NCI-H1436 (cell line): ENCODE measurements at places on chromosomes 3 and 15.

DNA sequence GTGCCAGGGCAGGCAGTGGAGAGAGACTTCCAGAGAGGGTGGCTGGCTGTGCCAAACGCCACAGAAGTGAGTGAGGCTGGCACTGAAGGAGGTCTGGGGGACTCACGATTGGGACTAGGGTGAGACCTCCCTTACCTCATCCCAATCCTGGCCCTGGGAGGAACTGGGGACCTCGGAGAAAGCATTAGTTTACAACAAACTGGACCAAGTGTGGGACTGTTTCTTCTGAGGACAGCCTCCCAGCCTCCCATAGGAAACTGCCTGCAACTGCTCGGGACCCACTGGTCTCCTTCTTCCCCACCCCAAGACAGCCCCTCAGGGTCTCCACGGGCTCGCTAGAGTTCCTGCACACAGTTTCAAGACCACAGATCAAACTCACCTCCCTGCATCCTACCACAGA, 45.4 kb downstream of the ST6GAL1 start:
- DNase-seq: no peak

DNA sequence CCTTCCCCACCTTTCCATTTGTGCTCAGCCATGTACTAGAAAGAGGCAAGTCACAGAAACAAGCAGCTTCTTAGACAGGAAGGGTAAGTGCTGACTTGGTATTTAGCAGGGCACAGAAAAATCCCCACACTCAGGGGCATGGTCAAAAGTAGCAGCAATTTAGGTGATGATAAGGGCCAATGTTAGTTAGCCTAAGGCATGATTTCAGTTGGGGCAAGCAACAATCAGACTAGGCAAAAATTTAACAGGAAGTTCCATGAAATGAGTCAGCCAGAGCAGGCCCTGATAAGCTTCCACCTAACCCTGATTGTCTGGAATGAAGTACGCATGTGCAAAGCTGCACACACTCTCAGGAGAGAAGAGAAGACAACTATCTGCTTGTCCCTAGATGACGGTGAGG, 423.4 kb upstream of the UBE2E2 start:
- DNase-seq: no peak

DNA sequence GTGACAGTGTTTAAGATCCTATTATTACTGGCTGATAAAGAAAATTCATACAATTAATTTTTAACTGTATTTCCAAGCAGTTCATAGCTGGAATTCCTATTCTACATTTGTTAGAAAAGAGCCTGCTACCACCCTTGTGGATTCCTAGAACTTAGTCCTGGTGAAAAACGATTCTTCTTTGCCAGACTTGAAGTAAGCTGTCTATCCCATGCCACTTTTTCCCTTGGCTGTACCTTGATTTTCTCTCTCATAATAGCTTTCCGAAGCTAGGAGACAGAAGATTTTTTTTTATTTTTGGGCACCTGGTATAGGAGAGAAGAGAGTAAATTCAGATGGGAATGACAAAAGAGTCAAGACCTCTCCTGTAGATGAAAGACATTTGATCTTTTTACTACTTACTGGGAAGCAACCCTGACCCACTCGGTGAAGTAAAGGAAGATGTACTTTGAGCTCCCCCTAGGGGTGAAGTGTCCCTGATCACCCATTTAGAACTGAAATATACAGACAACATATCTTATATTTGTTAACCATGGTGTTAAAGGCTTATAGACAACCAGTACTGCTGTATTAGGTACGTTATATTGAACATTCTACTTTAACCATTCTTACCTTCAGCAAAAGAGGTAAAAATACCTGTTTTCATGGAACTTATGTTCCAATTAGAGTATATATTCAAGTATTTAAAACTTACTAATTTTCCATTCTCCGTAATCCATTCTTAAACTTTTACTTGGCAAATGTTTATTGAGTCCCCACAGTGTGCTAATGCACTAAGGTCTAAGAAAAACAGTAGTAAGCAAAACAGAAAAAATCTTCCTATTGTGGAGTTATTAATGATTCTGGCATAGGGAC, 36.2 kb upstream of the C3orf38 start:
- peak; percentile 10 for DNase-seq

DNA sequence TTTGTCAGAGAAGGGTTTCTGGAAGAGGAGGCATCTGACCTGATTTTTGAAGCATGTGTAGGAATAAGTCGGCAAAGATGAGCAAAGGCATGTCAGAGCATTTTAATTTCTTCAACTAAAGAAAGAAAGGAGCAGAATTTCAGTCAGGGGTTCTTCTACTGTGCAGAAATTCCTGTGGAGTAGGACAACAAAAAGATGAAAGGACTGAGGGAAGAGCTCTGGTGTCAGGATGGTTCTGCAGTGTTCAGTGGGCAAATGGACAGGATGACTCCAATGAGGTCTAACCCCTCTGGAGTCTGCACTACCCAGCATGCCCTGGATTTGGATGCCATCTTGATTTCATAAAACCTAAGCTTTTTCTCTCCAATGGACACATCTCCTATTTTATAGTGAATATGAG, 47.7 kb upstream of the SIAH2 start:
- DNase-seq: no peak

DNA sequence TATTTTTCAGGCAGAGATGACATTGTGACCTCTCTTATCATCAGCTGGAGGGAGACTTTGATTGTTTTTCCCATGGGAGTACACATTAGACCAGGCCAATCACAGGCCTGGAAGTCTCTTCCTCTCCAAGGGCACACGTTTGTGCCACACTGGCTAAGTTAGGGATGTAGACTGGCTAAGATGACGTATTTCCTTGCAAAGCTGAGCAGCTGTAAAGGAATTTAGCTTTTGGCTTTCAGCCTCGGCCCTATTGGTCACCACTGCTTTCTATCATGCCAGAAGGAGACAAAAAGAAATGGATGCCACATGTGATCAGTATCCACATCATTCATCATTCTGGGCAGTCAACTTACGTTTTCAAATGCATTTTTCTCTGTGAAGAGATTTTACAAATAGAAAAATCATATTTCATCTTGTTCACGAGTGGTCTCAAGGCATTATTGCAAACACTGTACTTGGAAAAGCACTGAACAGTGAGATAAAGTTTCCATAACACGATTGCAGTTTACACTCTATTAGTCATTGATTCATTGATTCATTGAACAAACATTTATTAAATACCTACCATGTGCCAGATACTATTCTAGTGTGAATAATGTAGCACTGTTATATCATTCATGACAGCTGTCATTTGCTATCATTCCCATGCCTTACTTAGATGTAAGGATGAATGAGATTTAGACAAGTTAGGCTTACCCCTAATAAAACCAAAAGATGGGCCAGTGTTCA, 27.0 kb upstream of the RNF7 start:
- DNase-seq: no peak
